A549 treated with CpdA at 1 μM for 4 hours (cell line): ENCODE measurements at places on chromosomes 7 and 10. TPM values are rescaled to one million over a fixed set of nuclear protein-coding genes. Genes with fewer than 3 reads are reported as not detected.

Gene C10orf62
- total RNA-seq: 0.12 TPM in 1 of 5 replicates, not detected in the others

Gene ATP5F1C
- 275 to 321 TPM (median 290 TPM) in 5 replicates for total RNA-seq

Gene ZC3HAV1L
- total RNA-seq: 3.3 to 8.2 TPM (median 6.0 TPM) in 5 replicates

Gene TMEM229A
- not detected in 5 replicates for total RNA-seq

Gene KCNMA1
- total RNA-seq: 38.6 to 89.6 TPM (median 81.0 TPM) in 5 replicates

Gene ZPBP
- total RNA-seq: not detected in 5 replicates

Gene DDX56
- 107 to 146 TPM (median 128 TPM) in 5 replicates for total RNA-seq

Gene CPA1
- not detected in 5 replicates for total RNA-seq

Gene SP4
- total RNA-seq: 1.1 to 1.2 TPM (median 1.2 TPM) in 5 replicates

Gene HGF
- 0.06 TPM in 2 of 5 replicates, not detected in the others for total RNA-seq

Gene UCMA
- not detected in 5 replicates for total RNA-seq

Gene LLCFC1
- total RNA-seq: not detected in 5 replicates

Gene SFMBT2
- 10.3 to 14.6 TPM (median 12.2 TPM) in 5 replicates for total RNA-seq

Gene SDHAF3
- 19.0 to 48.6 TPM (median 21.7 TPM) in 5 replicates for total RNA-seq

Gene NANOS1
- 2.0 to 2.6 TPM (median 2.3 TPM) in 5 replicates for total RNA-seq

Gene CALML3
- total RNA-seq: not detected in 5 replicates

Gene C10orf105
- 0.06 TPM in 1 of 5 replicates, not detected in the others for total RNA-seq

Gene SDK1
- 0.34 to 0.86 TPM (median 0.59 TPM) in 5 replicates for total RNA-seq

Gene STK31
- 0.27 to 0.81 TPM (median 0.62 TPM) in 5 replicates for total RNA-seq

Gene HMX3
- total RNA-seq: not detected in 5 replicates

Gene SCIN
- 0.37 to 0.51 TPM (median 0.43 TPM) in 5 replicates for total RNA-seq

Gene SLC26A3
- not detected in 5 replicates for total RNA-seq

Gene TAC1
- 0.30 TPM in 1 of 5 replicates, not detected in the others for total RNA-seq

Gene STEAP4
- total RNA-seq: not detected in 5 replicates

Gene ELMO1
- total RNA-seq: 1.4 to 2.5 TPM (median 2.0 TPM) in 5 replicates

Gene GIMAP4
- not detected in 5 replicates for total RNA-seq

Gene PDE6C
- not detected in 5 replicates for total RNA-seq

Gene AKR1D1
- total RNA-seq: not detected in 5 replicates

Gene CRHR2
- 0.03 TPM in 1 of 5 replicates, not detected in the others for total RNA-seq

Gene OR2A12
- not detected in 5 replicates for total RNA-seq

Gene INSIG1
- 19.3 to 24.8 TPM (median 22.1 TPM) in 5 replicates for total RNA-seq

Gene IQCE
- 9.8 to 14.8 TPM (median 12.3 TPM) in 5 replicates for total RNA-seq

Gene TMEM236
- 0.05 to 0.12 TPM (median 0.07 TPM) in 5 replicates for total RNA-seq

Gene CCDC172
- total RNA-seq: not detected in 5 replicates
